HFF-Myc (cell line): ENCODE measurements at places on chromosomes 2 and 18.
A peak's percentile ranks its signal among the peaks of the same experiment; 100 is the strongest.

- DNase-seq: no peak
Measured at GRCh38 chr2:235570256-235570655, 76.4 kb downstream of the AGAP1 start.

DNA sequence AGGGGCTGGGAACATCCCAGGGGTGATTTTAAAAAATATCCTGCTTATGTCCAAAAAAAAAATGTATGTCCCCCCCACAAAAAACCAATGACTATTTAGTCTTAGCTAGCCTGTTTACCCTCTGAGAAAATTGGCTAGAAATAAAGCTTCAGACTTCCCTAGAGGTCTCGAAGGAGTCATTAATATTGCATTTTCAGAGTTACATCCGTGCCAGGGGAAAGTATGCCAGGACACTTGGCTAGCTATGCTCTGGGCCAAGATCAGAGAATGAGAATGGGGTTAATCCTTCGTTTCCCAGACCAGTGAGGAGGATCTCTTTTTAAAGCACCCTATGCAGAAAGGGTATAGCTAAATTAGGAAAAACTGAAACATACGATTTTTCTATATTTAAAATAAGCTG is 183.6 kb downstream of the MC4R start:
- no peak for DNase-seq

DNA sequence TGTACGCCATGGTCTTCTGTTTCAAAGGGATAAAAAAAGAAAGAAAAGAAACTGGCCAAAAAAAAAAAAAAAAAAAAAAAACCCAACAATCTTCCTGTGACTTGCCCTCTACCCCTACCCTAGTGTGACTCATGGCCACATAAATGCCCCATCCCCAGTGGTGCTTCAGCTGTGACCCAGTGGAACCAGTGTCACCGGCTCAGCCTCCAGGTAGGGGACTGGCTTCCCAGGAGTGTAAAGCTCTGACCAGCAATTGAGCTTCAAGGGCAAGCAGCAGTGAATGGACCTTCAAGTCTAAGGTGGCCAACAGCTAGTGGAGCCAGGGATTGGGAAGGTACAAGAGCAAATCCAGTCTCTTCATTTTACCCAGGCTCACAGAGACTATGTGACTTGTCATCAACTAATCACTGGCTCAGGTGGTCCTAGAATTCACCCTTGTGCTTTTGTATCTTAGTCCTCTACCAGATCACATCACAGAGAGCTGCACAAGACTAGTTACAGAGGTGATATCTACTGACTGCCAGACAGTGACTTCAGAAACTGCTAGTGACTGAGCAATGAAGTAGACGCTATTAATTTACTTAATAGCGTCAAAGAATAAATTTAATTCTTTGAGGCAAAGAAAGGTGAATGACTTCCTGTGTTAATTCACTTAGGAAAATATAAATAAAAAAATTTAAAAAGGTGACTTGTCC is 1.3 kb upstream of the TGFBRAP1 start:
- no peak for DNase-seq

- DNase-seq: no peak
Measured at GRCh38 chr2:171520471-171520870, 1.8 kb upstream of the CYBRD1 start.

DNA sequence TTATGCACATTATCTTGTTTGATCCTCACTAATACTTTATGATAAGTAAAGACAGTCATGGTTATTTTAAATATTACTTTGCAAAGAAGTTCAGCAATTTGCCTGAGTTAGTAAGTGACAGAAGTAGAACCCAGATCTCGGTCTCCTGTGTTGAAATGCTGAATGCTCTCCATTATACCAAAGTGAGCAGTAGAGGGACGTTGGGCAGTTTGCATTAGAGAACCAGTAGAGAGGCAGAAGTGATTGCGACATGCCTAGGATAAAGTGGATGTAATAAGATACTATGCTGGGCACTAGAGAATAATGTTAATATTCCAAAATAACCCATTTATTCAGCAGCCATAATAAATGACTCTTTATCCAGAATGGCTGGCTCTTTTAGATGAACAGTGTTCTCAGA is 201.0 kb downstream of the PMAIP1 start:
- no peak for DNase-seq

- no peak for DNase-seq
Measured at GRCh38 chr18:78021196-78021595, 771.5 kb downstream of the GALR1 start.

DNA sequence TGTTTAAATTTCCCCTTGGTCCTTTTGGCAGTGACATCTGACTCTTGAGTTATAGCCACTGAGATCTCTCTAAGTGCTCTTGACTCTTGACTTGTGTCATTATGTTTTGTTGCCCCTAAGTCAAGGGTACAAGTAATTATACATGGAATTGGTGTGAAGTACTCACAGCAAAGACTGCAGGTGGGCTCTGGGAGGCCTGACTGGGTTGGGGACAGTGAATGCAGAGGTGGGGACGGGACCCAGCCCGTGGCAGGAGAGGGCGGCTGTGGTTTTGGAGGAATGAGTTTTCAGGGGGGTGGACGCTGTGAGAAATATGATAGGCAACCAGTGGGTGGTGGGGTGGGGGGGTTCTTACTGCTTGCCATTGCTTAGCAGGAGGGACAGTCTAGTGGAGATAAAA is 97.8 kb downstream of the NCK2 start:
- no peak for DNase-seq

GRCh38 chr2:128311755-128312341 is 6.8 kb downstream of the HS6ST1 start:
- DNase-seq: no peak

- DNase-seq: peak; percentile 1
Measured at GRCh38 chr2:44833171-44834069, 108.1 kb upstream of the SIX3 start.
